ENCODE measurements at places on chromosomes 2 and 18.

- no peak for DNase-seq
These were observed 148.3 kb downstream of the PLEKHA3 start for GRCh38 chr2:178628605-178629004.

- no peak for DNase-seq
These were observed 373.8 kb upstream of the RAB6C start for GRCh38 chr2:129605646-129606045.

- DNase-seq: no peak
These were observed 39.7 kb upstream of the GRP start for GRCh38 chr18:59180150-59180845.

DNA sequence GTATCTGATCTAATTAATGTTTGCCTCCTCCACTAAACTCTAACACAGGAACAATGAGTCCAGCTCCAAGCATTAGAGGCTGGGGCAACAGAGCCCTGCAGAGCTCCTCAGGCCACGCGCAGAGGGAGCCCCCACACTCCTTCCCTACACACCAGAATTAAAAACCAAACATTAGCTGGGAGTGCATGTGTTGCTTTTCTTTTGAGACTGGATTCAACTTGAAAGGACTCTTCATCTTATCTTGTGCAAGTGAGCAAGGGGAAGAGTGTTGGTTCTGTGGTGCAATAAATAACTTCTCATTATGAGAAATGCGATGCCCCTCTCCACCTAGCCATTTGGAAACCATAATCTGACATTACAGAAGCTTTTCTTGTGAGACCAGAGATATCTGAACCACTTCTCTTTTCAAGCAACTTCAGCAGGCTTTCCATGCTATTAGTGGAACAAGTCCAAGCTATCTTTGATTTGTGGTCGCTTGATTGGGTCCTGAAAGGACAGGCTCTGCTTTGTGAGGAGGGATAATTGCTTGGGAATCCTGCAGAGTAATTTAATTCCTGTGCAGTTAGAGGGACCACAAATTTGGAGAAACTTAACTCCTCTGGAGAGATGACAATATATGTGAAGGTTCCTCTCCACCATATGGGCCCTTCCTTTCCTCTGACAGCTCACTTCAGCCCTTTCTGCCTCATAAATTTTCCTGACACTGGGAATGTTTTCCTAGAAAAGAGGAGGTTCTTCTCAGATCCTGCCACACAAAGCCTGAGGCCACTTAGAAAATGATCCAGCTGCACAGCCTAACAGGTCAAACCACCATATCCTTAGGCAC, 112.5 kb downstream of the ATL2 start:
- DNase-seq: no peak

- DNase-seq: no peak
These were observed 80.2 kb upstream of the PKDCC start for GRCh38 chr2:41967476-41968181.

GRCh38 chr18:3983351-3983969, 471.6 kb downstream of the DLGAP1 start:
- no peak for DNase-seq

- DNase-seq: no peak
These were observed 116.6 kb downstream of the SPHKAP start for GRCh38 chr2:228064796-228065315.

DNA sequence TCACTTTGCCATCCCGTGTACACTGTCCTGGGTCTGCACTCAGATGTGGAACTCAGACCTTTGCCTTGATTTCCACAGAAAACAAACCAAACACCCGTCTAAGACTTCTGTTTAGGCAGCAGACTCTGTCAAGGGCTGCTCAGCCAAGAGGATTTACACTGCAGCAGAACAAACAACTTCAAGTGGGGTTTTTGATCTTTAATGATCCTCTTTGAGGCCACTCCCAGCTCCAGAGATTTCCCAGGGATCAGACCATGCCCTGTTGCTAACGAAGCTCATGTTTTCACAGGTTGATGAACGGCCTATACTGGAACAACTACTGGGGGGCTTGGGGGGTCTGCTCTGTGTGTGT, 52.5 kb upstream of the LGALSL start:
- no peak for DNase-seq

- DNase-seq: no peak
These were observed 210.9 kb upstream of the DDX18 start for GRCh38 chr2:117603567-117603966.

GRCh38 chr2:25322312-25322711, 19.4 kb downstream of the DNMT3A start:
- DNase-seq: no peak

- DNase-seq: no peak
These were observed 16.2 kb upstream of the DGKD start for GRCh38 chr2:233338046-233338445.

GRCh38 chr2:37809931-37810570, 115.0 kb upstream of the RMDN2 start:
- no peak for DNase-seq

- DNase-seq: no peak
These were observed 15.6 kb upstream of the ASAP2 start for GRCh38 chr2:9191041-9191481.

- DNase-seq: no peak
These were observed 40.6 kb upstream of the TMEM247 start for GRCh38 chr2:46438794-46439193.

DNA sequence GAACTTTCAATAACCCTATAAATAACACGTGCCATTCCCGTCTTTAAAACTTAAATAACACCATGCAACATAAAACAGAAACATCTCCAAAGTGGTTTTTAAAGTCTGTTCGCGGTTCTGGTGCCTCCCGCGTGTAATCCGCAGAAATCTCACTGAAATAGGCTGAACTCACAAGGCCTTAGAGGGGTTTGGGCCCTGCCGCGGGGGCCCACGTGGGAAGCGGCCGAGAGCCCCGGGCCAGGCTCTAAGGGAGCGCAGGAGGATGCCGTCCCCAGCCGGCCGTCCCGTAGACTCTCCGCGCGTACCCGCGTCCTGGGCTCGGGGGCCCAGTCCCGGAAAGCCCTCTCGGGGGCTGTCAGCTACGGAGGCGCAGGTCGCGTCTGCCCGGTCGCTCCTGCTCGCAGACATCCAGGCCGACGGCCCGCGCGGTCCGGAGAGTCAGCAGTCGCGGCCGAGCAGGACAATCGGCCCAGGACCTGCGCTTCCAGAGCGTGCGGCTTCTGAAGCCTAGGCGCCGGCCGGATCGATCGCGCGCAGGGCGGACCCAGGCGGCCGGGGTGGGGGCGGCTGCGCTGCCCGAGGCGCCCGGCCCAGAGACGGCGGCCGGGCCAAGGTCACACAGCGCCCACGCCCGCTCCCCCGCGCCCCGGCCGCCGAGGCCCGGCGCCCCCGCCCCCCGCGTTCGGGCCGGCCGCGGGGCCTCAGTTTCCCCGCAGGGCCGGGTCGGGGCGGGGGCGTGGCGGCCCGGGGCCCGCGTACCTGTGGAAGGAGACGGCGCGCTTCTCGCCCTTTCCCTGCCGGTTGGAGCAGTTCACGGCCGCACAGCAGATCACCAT, 558 bp downstream of the THAP4 start:
- peak; percentile 7 for DNase-seq

- no peak for DNase-seq
These were observed 15.7 kb downstream of the FAM98A start for GRCh38 chr2:33583194-33583938.

GRCh38 chr2:36577884-36578283, 20.1 kb downstream of the FEZ2 start:
- DNase-seq: no peak

GRCh38 chr2:97691166-97691565, 21.7 kb downstream of the C2orf92 start:
- no peak for DNase-seq

DNA sequence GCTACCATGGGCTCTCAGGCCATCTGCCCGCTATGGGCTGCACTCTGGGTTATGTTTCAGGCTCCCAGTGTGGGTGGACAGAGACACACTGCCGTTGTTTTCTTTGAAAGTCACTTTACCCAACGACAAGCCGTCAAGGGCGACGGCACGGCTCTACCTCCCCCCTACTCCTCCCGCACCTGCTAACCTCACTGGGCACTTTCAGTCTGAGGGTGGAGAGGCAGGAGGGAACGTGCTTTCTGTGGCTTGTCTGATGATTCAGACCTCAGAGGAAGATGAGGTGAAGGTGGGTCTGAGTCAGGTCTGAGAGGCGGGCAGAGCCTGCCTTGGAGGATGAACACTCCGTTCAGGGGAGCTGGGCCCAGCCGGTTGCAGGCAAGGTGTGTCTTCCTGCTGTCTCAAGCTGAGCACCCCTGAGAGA, 147.6 kb upstream of the HDAC4 start:
- peak; percentile 63 for DNase-seq

DNA sequence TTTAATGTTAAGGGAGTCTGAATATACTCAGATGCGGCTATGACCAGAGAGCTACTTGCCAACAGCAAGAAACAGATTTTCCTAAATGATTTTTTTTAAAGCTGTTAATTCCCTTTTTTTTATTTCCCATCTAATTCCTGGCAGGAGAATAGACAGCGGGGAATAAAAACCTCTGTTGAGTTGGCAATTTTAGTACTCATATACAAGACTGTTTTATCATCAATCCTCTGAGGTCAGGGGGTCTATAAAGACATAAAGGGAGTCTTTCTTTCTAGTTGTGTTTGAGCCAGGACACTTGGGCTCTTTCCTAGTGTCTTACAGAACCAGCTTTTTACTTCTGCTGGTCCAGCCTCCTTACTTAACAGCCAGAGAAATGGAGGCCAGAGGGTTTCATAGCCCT, 29.4 kb downstream of the MAIP1 start:
- DNase-seq: no peak

- no peak for DNase-seq
These were observed 4.9 kb downstream of the CYP26B1 start for GRCh38 chr2:72142570-72143440.

DNA sequence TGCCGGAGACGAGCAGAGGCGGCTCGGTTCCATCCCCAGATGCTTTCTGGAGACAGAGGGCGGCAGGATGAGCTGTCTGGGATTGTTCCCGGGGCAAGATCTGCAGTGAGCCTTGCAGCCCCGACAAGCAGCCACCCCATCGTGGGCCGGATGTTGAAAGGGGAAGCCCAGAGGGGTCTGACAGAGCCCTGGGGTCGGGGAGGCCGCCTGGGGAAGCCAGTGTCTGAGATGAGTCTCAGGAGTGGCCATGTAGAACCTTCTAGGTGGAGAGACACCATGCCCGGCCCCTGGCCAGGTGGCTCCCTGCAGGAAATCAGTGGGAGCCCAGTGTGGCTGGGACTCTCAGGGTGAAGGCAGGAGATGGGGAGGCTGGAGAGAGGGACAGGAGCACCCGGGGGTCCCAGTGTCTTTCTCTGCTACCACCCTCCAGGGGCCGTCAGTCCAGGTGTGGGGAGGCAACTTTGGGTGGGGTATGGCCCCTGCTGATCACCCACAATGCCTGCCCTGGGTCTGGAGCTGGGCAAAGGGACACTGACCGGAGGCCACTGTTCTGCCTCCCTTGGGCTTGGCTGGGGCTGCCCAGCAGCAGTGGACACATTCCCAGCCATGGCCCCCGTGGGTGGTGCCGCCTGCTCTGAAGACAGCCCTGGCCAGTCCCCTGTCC, 128.3 kb upstream of the HS6ST1 start:
- DNase-seq: no peak

DNA sequence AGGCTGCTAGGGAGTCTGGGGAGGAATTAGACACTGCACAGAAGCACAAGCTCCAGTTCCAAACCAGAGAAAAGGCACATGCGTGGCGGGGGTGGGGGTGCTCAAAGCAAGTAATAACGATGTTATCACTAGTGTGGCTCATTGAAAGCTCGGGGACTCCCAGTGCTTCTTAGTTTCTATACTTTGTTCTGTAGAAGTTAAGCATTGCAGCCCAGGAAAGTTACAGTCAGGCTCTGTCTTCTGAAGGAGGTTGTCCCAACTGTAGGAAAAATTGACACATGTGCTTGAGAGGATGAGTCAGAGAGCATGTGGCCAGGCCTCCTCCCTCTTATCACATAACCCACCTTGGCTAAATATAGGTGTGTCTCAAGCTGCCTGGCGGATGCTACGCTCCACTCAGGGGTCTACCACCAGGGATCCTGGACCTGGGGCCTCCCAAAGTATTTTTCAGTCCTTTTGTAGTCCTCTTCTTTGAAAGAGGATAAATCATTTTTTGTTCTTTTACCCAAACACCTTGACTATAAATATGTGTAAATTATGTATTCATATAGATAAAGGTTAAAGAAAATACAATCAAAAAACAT, 3.8 kb downstream of the GALNT5 start:
- DNase-seq: peak; percentile 62

GRCh38 chr2:135820003-135820618, 16.9 kb downstream of the LCT start:
- peak; percentile 84 for DNase-seq

GRCh38 chr2:38500283-38500634, 102.5 kb downstream of the HNRNPLL start:
- no peak for DNase-seq

DNA sequence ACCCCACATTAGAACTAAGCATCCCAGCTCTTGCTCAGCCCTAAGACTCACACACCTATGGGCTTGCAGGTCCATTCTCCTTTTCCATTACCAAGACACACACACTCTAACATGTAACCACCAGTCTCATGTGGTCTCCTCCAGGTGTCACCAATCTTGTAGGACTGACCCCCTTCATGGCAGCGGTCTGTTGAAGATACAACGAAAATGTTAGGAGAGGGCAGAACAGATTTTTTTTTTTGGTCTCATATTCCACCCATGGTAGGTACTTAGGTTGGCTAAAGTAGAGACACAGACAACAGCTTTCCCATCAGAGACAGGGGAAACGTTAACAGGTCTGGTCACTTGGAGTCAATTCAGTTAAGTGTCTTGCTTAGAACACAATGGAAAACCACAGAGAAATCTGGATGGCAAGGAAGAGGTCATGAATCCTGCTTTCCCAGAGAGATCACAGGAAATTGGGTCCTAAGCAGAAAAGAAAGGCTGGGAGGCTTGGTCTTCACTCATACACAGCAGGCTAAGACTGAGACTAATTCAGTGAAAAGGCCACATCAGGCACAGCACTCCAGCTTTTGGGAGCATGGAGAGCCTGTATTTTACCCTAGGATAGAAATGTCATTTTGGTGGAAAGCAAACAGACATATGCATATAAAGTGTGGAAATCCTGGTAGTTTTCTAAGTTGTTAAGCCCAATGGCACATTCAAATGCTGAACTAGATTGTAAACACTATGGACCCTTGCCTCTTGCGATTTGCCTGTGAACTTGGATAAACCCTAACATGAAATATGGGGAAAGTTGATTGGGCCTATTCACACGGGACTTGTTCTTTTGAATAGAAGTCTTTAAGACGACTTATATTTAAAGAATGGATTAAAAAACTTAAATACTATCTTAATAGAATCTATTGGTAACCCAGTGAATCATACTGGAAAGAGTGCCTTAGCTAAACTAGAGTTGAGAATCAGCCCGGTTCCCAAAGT, 3.8 kb downstream of the FN1 start:
- no peak for DNase-seq

DNA sequence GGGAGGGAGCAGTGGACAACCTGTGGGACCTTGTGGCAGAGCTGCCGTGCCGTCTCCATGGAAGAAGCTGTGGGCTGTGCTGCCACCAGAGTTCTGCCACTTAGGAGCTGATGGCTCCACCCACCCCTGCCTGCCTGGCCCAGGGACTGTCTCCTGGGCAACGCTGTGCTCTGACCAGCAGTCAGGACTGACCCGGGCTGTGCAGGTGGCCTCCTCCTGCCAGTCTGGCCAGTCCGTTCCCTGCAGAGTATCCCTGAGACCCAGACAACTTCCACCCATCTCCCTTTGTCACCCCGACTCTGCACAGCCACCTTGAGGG, 12.8 kb downstream of the ASIC4 start:
- DNase-seq: no peak
